ENCODE measurements at places on chromosomes 12 and 14.

- no peak for DNase-seq
Observed at GRCh38 chr14:89185919-89186855, 230.8 kb downstream of the FOXN3 start.

- DNase-seq = no peak
Observed at GRCh38 chr12:105935106-105935505, 203.6 kb downstream of the NUAK1 start.

DNA sequence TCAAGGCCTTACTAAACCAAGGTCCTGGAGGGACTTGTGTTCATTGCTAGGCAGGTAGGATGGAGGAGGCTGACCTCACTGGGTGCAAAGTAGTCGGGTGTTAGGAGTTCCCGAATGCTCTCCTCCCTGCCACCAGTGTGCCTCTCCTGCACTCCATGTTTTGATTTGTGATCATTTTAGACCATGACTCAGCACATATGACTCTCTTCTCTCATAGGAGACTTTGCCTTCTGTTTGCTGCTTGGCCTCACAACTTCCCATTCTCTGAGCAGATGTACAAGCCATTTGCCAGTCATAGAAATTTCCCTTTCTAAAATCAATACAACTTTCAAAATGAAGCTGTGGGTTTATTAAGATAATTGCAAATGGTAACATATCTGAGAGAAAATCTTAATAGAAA is 46.6 kb upstream of the LRIG3 start:
- DNase-seq = no peak

DNA sequence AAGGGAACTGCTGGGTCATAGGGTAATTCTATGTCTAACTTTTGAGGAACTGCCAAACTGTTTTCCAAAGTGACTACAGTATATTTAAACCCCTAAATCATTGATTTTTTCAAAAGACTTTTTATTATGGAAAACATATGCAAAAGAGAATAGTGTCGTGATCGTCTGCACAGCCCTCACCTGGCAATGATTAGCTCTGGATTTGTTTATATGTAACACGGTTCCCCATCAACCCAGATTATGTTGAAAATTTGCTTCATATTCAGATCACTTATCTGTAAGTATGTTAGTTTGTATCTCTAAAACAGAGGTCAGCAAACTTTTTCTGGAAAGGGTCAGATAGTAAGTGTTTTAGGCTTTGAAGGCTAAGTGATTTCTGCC is 52.7 kb downstream of the CCDC92 start:
- no peak for DNase-seq

DNA sequence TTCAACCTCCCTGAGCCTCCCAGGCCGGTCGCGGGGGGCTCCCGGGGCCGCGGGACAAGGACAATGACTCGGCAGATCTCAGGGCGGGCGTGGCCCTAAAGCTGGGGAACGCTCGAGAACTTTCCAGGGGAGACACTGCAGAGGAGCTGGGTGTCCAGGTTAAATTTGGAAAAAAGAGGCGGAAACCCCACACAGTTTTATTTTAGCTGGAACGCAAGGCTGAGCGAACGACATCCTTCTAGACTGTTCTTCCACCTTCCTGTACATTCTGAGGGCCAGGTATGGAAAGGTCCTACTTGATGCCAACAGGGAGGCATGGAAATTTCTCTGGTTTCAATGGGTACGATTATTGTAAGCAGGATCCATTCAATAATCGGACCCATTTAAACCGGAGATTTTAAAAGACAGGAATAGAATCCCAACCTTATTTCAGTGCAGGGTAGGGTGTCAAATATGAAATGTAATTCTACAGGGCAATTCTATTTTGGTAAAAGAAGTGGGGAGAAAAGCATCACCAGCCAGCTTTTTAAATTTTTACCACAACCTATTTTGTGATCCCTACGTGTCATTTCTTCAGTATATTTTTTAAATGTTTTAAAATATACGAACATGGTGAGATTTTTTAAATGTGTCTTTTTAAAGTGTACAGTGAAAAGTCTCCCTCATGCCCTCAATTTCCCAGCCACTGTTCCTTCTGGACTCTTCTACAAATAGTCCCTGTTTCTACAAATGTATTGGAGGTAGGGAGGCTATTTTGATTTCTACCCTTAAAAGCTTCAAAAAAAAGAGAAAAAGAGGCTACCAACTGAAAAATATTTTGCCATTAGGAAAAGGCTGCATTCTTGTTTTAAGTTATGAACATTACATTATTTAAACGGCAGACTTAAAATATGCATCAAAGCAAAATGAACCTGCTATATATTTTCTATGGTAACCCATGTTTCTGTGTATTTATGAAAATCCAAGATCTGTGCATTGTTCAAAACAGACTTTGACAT is 1.1 kb upstream of the UBC start:
- no peak for DNase-seq

DNA sequence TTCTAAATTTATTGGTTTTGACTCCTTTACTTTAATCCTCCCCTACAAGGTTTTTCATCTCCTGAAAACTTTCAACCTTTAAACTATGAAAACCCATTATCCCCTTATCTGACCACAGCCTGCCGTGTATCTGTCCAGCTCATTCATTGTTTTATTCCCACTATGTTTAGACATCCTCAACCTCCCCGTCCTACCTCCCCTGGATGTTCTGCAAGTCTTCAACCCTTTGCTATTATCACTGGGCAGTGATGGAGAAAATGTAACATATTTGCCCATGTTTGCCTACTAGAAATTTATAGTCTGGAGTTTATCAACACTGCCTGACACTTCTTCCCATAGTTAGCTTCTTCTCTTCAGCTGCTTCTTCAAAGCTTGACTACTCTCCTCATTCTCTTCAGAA is 483.4 kb downstream of the PRKD1 start:
- no peak for DNase-seq

- no peak for DNase-seq
Observed at GRCh38 chr14:90969531-90970166, 90.8 kb downstream of the RPS6KA5 start.

All from stimulated activated CD4-positive, alpha-beta T cell treated with anti-CD3 and anti-CD28 coated beads, Interleukin-2, amount 100 ng/mL, for 48 hours (primary cell).